Stimulated activated CD8-positive, alpha-beta memory T cell treated with anti-CD3 and anti-CD28 coated beads, Interleukin-4, amount 100 ng/mL, for 1 hour (primary cell): ENCODE measurements at places on chromosomes 11 and 22.

- no peak for DNase-seq
These were observed 1.9 kb upstream of the FKBP2 start for GRCh38 chr11:64238999-64239398.

- no peak for DNase-seq
These were observed at the start of gene C22orf15 for GRCh38 chr22:23762842-23763578. C22orf15 (plus strand) TSS chr22:23762990; CDS start chr22:23763307, 317 bp downstream.

DNA sequence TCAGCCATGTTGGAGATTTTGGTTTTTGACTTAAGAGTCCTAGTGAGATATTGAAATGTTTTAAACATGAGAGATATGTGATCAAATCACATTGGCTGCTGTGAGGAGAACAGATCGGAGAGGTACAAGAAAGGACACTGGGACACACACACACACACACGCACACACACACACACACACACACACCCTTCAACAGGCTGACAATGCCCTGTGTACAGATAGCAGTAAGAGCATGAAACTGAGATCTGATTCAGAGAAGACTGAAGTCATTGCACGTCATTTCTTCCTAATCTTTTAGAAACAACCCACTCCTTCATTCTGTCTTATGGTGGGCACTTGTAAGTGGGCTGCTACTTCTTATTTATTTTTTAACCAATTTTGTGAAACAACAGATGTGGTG lies 200.5 kb upstream of the E2F8 start:
- DNase-seq = no peak

- DNase-seq = no peak
These were observed 42.5 kb downstream of the SNX19 start for GRCh38 chr11:130873761-130874160.

DNA sequence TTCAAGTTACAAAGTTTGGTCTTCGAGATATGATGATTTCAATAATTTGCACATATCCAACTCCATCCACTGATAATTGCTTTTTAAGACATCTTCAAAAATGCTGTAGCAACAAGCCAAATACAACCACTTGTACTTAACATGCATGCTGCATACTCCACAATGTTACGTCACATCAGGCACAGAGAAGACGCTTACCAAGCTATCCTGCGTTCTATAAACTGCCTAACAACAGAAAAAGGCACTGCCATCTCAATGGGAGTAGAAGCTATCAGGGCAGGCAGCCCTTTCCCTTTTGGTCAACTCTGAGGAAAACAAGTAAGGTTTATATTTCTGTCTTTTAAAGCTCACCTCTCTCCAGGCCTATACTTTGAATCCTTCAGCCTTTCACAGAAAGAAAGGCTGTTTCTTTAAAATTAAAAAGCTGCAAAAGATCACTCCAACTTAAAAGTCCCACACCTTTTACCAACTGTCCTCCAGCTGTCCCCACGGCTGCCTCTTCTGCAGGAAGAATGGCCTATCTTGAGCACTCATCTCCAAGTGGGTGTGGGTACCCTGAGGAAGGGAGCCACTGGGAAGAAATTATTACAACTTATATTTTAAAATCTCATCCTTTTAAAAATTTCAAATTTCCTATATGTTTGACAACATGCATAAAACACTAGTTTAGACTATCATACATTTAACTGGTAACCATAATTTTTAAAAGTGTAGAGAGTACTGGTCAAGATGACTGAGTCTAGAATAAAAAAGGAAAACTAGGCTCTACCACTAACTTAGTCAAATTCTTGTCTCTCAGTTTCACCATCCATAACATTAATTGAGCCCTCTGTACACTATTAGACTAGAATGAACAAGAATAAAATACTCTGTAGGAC lies 14.5 kb downstream of the PHF21A start:
- no peak for DNase-seq

DNA sequence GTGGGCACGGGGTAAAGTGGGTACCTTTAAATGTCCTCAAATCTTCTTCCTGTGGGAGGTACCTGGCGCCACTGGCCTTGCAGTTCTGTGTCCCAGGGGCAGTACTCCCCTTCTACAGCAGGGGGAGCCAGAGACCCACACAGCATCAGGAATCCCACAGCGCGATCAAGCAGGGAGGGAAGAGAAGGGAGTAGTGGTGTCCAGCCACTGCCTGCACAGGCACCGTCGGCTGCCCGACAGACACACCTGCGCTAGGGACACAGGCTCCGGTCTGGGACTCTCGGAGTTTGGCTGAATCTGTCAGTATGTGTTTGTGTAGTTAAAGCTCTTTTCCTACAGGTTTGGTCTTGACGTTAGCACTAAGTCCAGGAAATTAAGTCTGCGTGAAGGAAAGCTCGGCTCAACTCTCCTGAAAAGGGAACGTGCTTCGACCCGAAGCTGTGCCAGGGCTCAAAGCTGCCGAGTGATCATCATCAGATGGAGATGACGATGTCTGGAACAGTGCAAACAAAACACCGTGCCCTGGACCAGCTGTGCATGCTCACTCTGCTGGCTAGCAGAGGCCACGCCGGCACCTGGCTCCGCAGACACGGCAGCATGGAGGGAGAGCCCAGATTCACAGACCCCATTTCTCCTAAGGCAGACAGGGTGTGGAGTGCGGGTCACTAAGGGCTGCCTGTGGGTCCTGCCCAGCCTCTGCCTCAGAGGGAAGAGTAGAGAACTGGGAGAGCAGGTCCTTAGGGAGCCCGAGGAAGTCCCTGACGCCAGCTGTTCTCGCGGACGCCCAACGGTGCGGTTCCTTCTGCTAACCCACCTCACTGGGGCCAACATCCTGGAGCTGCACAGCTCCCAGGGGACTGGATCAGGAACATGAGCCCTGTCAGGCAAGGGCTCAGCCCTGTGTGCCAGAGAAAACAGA lies 56.0 kb upstream of the BID start:
- peak; percentile 64 for DNase-seq

DNA sequence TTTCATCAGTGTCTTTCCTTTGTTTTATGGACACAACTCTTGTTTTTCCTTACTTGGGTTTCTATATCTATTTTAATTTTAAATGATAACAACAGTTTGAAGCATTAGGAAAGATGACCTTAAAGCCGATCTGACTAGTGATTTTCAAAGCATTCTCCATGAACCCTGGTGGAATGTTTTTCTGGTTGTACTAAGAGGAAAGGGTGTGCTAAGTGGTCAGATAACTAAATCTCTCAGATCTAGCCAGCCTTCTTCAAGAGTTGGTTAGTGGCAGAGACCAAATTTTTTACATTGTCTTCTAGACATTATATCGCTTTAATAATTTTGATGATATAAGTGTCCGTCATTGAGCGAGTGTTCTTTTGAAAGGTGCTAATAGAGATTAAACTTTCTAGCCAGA lies 134.4 kb downstream of the METTL15 start:
- DNase-seq = no peak

DNA sequence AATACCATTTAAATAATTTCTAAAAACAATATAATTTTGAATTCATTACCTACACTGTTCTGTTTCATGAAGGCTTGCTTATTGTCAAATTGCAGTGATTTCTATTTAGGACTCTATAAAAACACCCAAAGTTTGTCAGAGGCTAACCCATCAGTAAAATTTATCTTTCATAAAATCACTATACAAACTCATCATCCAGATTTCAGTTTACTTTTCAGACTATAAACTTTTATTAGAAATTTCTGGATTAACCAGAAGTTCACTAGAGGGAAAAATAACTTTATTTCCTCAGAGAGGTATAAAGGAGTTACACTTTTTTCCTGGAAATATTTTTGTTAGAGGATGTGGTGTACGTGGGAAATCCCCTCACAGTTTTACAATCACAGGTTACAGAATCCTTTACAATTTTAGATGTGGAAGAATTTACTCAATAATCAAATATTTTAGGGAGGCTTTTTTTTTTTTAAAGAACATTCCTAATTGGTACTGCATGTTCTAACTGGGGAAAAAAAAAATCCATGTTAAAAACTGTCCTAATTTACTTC lies 176.7 kb downstream of the SWAP70 start:
- DNase-seq = no peak

DNA sequence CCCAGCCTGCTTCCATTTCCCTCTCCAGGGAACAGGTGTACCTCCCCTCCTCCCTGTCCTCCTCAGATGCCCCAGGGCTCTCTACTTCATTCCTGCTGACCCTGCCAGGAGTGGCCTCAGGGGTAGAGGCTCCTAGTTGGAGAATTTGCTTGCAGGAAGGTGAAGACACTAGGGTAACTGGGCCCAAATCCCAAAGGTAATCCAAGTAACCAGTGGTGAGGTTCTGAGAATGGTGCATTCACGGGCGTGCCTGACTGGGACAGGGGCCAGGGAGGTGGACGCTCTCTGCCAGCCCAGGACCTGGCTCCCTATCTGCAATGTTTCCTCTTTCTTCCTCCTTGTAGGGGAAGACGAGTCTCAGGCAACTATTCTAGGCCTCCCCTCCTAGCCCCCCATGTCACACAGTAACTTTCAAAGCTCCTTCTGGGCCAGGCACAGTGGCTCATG lies 2.9 kb downstream of the SLC35C1 start:
- no peak for DNase-seq

DNA sequence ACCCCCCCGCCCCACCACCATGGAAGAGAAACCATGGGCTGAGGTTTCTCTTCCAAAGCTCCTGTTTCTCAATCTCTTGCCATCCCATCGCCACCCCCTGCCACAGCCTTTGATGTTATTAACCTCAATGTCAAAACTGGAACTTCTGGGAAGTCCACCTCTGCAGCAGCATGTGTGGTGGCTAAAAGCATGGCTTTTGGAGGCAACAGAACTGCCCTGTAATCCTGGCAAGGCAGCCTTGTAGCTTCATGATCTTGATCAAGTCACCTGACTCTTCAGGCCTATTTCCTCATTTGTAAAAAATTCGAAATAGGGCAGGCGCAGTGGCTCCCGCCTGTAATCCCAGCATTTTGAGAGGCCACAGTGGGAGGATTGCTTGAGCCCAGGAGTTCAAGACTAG lies 3.5 kb upstream of the COX8A start:
- DNase-seq = no peak

GRCh38 chr11:112651386-112651785 lies 309.8 kb upstream of the NCAM1 start:
- no peak for DNase-seq

DNA sequence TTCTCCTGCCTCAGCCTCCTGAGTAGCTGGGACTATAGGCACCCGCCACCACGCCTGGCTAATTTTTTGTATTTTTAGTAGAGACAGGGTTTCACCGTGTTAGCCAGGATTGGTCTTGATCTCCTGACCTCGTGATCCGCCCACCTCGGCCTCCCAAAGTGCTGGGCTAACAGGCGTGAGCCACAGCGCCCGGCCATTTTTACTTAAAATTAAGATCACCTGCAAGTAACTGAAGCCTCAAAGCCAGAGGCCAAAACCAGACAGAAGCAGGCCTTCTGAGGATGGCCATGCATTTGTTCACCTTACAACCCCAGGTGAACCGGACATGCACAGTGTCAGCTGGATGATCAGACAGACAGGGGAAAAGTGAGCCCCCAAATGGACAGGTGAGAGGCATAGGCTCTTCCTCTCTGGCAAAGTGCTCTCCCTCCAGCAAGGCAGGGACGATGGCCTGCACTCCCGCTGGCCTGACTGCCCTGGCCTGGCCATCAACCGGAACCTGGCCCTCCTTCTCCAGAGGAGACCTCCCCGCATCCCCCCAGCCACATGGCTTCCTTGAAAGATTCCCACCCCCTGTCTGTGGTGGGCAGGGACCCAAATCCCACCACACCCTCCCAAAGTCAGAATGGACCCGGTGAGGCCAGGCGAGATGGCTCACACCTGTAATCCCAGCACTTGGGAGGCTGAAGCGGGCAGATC lies 25.9 kb downstream of the APOBEC3H start:
- DNase-seq = no peak

GRCh38 chr11:96136613-96137298 lies 206.2 kb downstream of the MAML2 start:
- no peak for DNase-seq

DNA sequence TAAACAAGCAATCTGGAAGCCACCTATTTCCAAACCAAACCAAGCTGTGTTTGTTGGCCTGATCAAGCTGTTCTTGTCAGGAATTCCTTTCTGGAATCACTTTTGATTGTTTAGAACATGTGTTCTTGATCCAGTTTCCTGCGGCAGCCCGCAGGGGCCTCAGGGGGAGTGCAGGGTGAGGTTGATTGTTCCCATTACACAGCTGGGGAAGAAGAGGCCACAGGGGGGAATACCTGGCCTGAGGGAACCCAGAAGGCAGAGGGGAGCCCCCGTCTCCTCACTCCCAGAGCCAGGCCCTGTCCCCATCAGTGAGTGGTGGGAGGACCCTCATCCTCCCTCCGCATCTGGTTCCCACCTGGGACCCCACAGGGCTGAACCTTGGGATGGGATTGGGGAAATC lies 4.2 kb downstream of the MRGPRD start:
- DNase-seq = no peak

GRCh38 chr22:26589845-26590736 lies at the start of gene TPST2:
TPST2 (minus strand) TSS chr22:26590132; CDS start chr22:26541630, 48,502 bp downstream.
- DNase-seq = peak; percentile 44

GRCh38 chr11:20116825-20117224 lies 43.5 kb downstream of the DBX1 start:
- DNase-seq = no peak

GRCh38 chr11:58861533-58861932 lies 17.0 kb upstream of the GLYATL2 start:
- DNase-seq = no peak

GRCh38 chr11:72494109-72494429 lies 59.7 kb upstream of the CLPB start:
- DNase-seq = no peak

GRCh38 chr11:819943-820649 lies 1.4 kb downstream of the PNPLA2 start:
- DNase-seq = peak; percentile 87

DNA sequence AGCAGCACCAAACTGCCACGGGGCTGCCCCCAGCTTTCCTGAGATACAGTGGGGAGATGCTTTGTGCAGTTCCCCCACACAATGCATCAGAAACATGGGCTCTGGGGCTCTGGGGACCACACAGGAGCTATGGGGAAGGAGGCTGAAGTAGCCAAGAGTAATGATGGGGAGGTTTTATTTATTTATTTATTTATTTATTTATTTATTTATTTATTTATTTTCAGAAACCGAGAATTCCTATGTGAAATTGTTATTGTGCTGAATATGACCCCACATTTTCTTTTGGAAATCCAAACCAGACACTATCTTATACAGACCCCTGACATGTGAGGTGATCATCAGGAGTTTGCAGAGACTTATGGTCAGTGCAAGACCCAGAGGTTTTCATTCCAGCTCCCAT lies 84.4 kb downstream of the MTNR1B start:
- no peak for DNase-seq

DNA sequence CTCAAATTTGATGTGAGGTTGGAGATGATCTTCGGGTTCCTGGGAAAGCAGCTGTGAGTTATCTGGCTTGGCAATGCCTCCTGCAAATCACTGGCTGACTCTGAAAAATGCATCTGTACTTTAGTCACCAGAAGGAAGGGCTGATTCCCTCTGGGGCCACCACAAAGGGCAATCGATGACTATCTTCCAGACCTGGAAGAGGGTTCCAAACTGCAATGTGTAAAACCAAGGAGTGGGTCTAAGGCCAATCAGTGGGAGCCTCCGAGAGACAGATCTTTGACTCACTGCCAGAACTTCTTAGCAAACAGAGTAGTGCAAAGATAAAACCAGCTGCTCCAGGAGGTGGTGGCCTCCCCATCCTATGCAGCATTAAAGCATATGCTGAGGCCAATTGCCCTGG lies 29.1 kb upstream of the PAK1 start:
- no peak for DNase-seq

- DNase-seq = no peak
These were observed 53.9 kb downstream of the CTNND1 start for GRCh38 chr11:57815476-57815875.
